Activated CD4-positive, alpha-beta memory T cell treated with anti-CD3 and anti-CD28 coated beads for 36 hours (primary cell): ENCODE measurements at places on chromosomes 2 and 18.
A peak's percentile ranks its signal among the peaks of the same experiment; 100 is the strongest.

DNA sequence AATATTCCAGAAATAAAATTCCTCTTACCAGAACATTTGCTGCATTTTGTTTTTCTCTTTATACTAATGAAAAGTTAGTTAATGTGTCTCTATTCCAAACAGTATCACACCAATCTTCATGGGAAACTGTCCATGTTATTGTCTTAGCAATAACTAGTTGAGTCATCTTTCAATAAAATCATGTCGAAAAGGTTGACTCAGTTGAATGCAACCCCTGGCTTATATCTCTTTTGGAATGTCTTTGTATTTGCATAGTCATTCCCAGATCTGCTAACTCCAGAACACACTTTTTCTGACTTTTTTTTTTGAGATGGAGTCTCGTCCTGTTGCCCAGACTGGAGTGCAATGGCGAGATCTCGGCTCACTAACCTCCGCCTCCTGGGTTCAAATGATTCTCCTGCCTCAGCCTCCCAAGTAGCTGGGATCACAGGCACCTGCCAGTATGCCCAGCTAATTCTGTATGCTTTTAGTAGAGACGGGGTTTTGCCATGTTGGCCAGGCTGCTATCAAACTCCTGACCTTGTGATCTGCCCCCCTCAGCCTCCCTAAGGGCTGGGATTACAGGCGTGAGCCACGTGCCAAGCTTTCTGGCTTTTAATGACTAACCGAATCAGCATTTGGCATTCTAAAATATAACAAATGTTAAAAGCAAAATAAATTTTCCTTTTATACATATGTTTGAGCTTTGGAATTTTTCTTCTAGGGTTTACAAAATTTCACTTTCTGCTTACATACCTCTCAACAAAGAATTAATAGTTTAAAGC, 133.2 kb upstream of the GULP1 start:
- H3K27ac ChIP-seq = no peak overlapping the region
- H3K4me1 ChIP-seq = no peaks in the 10 kb centered on the region
- no peak overlapping the region for H3K4me3 ChIP-seq
- no peaks in the 10 kb centered on the region for H3K27me3 ChIP-seq

DNA sequence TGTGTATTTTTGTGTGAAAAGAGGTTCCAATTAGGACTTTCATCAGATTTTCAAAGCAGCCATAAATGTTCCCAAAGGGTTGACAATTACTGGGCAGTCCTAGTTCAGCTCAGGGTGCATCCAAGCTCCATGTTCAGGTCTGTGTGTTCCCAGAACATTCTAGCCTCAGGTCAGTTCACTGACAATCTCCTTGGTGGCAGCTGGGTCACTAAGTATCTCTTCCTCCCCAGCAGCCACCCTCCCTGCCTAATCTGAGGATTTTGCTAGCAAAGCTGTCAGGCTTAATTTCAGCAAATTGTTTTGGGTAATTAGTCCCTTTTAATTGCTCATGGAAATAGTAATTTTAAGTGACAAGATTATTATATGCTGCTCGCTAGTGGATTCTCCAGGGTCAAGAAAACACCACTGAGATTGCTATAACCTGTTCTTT, 29.8 kb downstream of the UPP2 start:
- no peak overlapping the region for H3K27ac ChIP-seq
- no peaks in the 10 kb centered on the region for H3K36me3 ChIP-seq
- no peaks in the 10 kb centered on the region for H3K4me1 ChIP-seq
- H3K27me3 ChIP-seq = peaks cover 7% of the 10 kb centered on the region
- H3K4me3 ChIP-seq = no peak overlapping the region

- H3K27ac ChIP-seq = peak overlapping the region; percentile 50
- H3K4me1 ChIP-seq = peaks cover 41% of the 10 kb centered on the region
Measured at GRCh38 chr2:190707726-190708125, 58.8 kb downstream of the NAB1 start.

DNA sequence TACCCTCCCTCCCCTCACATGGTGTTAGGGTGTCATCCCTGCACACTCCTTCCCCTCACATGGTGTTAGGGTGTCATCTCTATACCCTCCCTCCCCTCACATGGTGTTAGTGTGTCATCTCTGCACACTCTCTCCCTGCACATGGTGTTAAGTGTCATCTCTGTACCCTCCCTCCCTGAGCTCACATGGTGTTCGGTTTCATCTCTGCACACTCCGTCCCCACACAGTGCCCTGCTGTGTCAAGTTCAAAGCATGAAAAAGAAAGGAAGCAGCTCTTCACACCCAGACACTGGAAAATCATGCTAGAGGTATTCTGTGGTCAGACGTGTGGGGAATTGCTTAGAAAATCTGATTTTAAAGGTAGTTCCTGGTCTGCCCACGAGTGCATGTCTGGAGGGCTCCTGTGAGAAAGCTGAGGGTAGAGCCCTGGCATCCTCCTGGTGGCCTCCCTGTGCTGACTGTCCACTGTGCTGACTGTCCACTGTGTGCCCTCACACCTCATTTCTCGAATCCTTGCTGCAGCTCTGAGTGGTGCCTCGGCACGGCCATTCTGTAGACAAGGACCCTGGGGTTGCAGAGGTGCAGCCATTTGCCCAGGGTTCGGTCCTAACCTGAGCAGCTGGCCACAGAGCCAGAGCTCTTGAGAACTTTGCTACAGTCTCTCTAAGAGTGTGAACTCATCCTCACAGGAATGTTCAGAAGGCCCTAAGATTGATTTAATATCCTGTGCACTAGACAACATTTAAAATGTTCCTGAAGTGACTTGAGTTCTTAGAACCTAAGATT, 69.1 kb upstream of the NFATC1 start:
- H3K27ac ChIP-seq = no peak overlapping the region
- no peaks in the 10 kb centered on the region for H3K4me1 ChIP-seq
- no peaks in the 10 kb centered on the region for H3K27me3 ChIP-seq
- no peak for DNase-seq

GRCh38 chr2:191274413-191274815, 29.2 kb downstream of the MYO1B start:
- H3K4me1 ChIP-seq = no peaks in the 10 kb centered on the region
- H3K4me3 ChIP-seq = no peak overlapping the region
- no peak for DNase-seq

DNA sequence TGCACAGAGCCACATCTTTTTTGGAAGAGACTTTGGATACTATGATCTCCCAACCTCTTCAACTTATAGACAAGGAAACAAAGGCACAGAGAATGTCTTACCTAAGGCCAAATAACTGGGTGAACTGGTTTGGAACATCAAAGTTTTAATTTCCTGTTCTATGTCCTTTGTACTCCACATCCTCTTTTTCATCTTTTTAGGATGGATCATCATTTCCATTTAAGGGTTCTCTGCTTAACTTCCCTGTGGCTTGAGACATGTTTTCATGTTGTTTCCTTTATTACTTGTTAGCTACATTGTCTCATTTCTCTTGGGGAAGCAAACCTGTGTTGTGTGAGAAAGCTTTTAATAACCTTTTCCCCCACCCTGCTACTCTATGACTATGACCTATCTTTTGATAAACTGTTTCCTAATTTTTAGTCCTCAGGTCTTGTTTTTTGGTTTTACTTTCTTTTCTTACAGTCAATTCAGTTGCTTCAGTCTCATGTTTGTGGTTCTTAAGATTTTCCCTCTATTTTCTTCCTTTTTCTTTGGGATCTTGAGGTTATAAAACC, 22.5 kb upstream of the RMND5A start:
- peaks cover 8% of the 10 kb centered on the region for H3K36me3 ChIP-seq
- no peak overlapping the region for H3K4me3 ChIP-seq
- DNase-seq = no peak
- H3K4me1 ChIP-seq = peaks cover 10% of the 10 kb centered on the region
- H3K27me3 ChIP-seq = no peaks in the 10 kb centered on the region

DNA sequence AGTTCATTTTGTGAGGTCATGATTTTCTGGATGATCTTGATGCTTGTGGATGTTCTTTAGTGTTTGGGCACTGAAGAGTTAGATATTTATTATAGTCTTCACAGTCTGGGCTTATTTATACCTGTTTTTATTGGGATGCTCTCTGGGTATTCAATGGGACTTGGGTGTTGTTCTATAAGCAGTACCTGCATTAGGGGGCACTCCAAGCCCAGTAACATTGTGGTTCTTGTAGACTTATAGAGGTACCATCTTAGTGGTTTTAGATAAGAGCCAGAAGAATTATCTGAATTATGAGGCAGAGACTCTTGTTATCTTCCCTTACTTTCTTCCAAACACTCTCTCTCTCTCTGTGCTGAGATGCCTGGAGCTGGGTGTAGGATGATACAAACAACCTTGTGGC, 470.0 kb downstream of the PIK3C3 start:
- no peak overlapping the region for H3K27ac ChIP-seq
- no peaks in the 10 kb centered on the region for H3K27me3 ChIP-seq
- no peaks in the 10 kb centered on the region for H3K4me1 ChIP-seq
- H3K4me3 ChIP-seq = no peak overlapping the region
- DNase-seq = no peak

DNA sequence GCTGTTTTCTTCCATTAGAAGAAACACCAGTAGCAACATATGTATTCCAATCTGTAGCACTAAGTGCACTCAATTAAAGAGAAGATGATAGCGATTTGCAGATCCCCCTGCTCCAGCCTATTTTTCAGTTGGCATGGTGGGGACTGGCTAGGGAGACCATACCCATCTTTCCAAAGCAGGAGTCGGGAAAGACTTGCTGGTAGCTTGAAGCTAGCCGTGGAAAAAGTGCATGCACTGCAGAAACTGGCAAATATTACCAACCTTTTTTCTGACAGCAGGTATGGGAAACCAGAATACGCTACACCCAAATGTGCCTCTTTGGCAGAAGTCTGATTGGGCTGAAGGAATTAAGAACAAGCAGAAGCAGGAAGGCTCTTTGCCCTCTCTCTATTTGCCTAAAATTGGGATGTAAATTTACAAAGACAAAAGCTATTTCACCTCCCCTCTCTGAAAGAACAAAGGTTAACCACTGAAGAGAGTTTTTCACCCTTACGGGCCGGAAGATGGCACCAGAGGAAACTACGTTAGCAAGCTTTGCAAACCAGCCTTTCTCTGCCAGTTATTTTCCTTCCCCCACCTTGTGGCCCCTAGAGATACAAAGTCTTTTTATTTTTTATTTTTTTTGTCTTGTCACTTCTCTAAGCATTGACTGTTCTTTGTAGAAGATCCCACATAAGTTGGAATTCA, 273.1 kb downstream of the DLGAP1 start:
- no peak overlapping the region for H3K27ac ChIP-seq
- no peaks in the 10 kb centered on the region for H3K36me3 ChIP-seq
- H3K27me3 ChIP-seq = no peaks in the 10 kb centered on the region
- no peaks in the 10 kb centered on the region for H3K4me1 ChIP-seq

GRCh38 chr2:156702541-156702940, 266.4 kb downstream of the GPD2 start:
- H3K4me1 ChIP-seq = no peaks in the 10 kb centered on the region
- no peak overlapping the region for H3K4me3 ChIP-seq
- H3K36me3 ChIP-seq = no peaks in the 10 kb centered on the region
- peaks cover 5% of the 10 kb centered on the region for H3K27me3 ChIP-seq
- H3K27ac ChIP-seq = no peak overlapping the region

DNA sequence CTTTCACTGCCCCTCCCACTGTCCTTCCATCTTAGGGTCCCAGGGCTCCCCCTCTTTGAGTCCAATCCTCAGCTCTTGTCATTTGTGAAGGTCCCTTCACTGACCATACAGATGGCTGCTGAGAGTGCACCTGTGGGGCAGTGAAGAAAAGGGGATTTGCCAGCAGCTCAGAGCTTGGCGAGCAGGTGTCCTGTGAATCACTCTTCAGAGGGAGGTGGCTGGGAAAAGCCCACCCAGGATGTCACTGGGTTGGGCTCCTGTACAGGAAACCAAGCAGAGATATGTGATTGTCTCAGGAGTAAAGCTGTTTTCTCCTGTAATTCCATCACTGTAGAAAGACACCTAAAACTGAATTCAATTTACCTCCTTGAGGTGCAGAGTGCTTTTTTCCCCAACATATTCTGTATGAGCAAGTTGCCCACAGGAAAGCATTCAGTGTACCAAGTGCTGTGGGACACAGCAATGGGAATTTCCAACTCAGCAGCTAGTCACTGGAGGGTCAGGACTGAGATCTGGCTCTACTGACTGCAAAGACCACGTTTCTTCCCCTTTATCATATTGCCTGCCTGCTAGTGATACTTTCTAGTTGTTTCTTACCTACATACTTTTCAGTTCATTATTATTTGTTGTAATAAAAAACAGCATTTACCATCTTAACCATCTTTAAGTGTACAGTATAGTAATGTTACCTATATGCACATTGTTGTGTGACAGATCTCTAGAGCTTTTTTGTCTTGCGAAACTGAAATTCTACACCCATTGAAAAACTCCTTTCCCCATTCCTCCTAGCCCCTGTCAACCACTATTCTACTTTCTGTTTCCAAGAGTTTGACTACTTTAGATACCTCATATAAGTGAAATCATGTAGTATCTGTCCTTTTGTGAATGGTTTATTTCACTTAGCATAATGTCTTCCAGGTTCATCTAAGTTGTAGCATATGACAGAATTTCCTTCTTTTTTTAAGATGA, 239.1 kb downstream of the TSN start:
- peaks cover 15% of the 10 kb centered on the region for H3K27me3 ChIP-seq
- no peak overlapping the region for H3K4me3 ChIP-seq

GRCh38 chr18:5058768-5059695, 138.0 kb downstream of the AKAIN1 start:
- H3K27ac ChIP-seq = no peak overlapping the region
- H3K27me3 ChIP-seq = no peaks in the 10 kb centered on the region
- no peak overlapping the region for H3K4me3 ChIP-seq
- DNase-seq = peak; percentile 34

DNA sequence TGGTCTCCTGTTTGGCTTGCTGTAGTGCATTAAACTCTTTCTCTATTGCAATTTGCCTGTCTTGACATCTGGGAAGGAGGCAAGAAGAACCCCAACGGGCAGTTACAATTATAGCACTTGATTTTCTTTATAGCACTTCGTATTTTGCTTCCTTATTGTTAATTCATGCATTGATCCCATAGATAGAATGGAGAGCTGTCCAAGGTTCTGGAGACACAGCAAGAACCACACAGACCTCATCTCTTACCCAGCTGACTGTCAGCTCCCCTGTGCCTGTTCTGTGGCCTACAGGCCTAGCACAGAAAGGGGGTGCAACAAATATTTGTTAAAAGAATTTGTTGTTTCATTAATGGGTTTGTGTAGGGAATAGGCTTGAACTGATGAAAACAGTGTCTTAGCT, 194.3 kb downstream of the GALNT1 start:
- no peak for DNase-seq
- no peak overlapping the region for H3K4me3 ChIP-seq
- H3K27ac ChIP-seq = no peak overlapping the region
- no peaks in the 10 kb centered on the region for H3K36me3 ChIP-seq

DNA sequence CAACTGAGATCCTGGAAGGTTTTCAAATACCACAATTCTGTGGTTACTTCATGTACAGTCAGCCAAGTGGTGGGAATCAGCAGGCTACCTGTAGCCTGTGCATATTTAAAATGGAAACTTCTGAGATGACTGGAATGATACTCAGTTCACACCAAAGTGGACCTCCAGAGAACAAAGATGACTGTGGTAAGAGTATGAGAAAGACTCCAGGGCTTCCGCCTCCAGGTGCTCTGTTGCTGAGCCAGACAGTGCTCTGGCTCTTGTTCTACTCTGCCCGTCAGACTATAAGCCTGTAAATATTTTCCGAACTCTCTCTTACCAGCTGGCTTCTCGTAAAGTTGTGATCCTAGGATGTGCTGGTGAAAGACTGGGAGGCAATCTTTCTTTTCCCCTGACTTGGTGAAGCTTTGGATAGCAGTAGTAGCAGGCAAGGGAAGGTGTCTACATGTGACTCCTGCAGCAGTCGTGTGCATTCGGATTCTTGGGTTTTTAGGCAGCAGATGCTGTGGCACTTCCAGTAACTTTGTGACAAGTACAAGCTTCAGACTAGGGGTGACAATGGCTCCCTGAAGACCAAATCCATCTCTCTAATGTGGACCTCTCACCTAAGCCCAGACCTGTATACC, 23.1 kb downstream of the ST3GAL5 start:
- peaks cover 1% of the 10 kb centered on the region for H3K36me3 ChIP-seq
- H3K27me3 ChIP-seq = no peaks in the 10 kb centered on the region

- H3K4me3 ChIP-seq = no peak overlapping the region
- H3K27me3 ChIP-seq = peaks cover 7% of the 10 kb centered on the region
- no peak for DNase-seq
- H3K27ac ChIP-seq = no peak overlapping the region
Measured at GRCh38 chr18:58005885-58006523, 38.0 kb upstream of the NEDD4L start.
